ENCODE measurements at places on chromosomes 5 and 9.

DNA sequence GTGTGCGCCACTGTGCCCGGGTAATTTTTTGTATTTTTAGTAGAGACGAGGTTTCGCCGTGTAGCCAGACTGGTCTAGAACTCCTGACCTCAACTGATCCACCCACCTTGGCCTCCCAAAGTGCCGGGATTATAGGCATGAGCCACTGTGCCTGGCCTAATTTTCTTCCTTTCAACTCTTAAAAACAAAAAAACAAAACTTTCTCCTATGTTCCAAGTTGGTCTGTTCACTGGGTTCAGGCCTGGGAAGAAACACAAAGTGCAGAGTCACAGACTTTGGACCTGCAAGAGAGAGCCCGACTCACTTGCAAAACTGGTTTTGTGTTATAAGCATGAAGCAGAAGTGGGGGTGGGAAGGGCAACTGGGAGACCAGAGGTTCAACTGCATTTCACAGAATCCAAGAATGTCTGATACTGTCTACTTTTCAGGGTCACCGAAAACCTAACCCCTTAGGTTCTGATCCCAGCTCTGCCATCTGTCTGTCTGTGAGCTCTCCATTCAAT lies 5.2 kb upstream of the HDHD3 start:
- no peak for DNase-seq

DNA sequence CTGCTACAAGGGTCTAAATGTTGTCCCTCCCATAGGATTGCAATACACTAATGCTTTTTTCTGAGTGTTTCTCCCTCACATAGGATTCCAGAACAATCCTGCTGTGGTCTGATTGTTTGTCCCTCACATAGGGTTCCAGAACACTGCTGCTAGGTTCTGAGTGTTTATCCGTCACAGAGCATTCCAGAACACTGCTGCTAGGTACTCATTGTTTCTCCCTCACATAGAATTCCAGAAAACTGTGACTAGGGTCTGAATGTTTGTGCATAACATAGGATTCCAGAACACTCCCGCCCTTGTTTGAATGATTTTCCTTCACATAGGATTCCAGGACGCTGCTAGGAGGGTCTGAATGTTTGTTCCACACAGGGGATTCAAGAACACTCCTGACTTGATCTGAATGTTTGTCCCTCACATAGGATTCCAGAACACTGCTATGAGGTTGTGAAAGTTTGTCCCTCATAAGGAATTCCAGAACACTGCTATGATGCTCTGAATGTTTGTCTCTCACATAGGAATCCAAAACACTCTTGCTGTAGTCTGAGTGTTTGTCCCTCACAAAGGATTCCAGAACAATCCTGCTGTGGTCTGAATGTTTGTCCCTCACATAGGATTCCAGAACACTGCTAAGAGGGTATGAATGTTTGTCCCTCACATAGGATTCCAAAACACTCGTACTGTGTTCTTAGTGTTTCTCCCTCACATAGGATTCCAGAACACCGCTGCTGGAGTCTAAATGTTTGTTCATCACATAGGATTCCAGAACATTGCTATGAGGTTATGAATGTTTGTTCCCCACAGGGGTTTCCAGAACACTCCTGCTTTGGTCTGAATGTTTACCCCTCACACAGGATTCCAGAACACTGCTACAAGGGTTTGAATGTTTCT lies 213.5 kb downstream of the FOXD4L6 start:
- DNase-seq, result no peak

DNA sequence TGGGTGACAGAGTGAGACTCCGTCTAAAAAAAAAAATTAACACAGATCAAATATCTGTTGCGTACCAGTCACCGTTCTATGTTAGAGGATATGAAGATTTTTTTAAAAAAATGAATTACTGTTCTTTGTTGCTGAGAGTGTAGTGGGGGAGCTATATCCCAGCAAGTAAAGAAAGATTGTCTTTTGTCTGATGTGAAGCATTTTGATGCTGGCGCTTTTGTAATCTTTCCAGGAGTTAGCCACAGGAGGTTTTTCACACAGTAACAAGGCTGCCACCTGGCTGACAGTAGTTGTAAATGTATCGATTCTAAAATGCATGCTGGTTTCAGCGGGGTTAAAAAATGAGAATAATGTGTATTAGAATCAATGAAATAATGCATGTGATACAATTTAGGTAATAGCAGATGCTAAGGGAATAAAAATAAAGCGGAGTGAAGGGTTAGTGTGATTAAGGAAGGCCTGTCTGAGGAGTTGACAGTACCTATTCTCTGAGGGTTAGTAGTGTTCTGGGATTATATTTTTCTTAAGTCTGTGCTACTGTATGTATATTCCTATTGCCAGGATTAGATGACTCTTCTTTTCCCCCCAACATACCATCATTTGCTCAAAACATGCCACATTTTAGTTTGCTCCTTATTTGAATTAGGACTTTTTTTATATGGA lies 3.4 kb downstream of the LMNB1 start:
- DNase-seq, result no peak

DNA sequence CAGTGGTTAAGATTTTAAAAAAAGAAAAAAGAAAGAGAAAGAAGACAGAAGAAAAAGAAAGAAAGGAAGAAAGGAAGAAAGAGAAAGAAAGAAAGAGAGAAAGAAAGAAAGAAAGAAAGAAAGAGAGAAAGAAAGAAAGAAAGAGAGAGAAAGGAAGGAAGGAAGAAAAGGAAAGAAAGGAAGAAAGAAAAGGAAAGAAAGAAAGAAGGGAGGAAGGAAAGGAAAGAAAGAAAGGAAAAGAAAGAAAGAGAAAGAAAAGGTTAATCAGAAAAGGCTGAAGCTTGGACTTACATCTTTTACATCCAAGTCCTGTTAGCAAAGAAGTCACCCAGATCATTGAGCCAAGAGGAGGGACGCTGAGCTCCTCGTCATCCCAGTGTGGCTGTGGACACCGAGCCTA lies 70.0 kb downstream of the IRX2 start:
- DNase-seq, result no peak

DNA sequence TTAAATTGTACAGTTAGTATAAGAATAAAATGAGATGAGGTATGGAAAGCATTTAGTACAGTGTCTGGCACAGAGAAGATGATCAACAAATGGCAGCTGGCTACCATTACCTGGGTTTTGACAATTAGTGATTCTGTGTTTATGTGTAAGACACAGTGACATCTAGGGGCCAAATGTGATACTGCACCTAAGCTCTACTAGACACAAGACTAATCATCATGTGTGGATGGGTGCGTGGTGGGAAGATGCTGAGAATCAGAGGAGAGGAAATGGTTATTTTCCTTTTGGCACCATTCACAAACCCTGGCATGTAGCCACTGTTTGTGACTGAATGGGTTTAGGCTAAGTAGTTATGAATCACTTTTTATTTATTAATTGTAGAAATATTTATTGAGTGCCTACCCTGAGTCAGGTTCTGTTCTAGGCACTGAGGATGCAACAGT lies 109.8 kb upstream of the TBC1D2 start:
- DNase-seq, result no peak

DNA sequence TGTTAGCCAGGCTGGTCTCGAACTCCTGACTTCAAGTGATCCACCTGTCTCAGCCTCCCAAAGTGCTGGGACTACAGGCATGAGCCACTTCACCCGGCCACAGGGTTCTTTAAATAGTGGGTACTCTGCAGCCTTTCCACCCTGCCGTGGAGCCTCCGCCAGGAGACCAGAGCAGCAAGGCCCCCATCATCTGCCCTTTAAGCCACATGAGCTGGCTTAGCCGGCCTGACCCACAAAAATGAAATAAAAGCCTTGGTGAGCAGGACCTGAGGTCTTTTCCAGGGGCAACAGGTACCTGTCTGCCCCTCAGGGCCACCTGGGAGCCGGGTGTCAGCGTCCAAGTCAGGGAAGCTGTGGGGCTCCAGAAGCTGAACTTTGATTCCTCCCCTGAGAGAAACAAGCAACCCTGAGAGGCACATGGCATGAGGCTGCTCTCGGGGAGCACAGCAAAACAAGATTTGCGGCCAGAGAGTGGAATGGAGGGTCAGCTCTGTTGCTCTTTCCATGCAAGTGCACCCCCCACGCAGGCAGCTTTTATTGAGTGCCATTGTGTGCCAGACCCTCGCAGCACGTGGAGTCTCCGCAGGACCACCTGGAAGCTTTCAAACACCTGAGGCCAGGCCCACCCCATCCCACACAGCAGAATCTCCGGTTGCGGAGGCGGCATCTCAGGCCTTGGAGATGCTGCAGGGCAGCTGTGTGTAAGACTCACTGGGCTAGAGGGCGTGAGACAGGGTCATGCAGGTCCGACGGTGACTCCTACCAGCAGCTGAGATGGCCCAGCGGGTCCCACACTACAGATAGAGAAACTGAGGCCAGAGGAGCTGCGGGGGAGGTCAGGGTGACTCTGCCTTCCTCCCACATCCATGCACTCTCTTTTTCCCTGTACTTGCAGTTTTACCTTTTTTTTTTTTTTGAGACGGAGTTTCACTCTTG lies 4.8 kb upstream of the WNK2 start:
- DNase-seq, result no peak

DNA sequence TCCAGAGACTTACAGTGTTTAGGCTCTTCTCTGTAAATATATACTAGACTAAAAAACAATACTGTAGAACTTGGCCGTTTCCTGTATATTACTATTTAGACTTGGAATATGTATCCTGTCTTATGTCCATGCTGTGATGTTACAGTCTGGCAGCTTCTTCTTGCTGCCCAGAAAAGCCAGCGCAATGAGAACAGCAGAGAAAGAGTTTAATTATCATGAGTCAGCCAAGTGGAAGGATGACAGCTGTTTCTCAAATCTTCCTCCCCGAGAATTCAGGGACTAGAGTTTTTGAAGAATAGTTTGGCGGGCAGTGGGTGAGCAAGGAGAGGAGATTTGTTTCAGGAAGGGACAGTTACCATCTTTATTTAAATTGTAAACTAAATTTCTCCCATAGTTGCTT lies 37.5 kb downstream of the NAA35 start:
- DNase-seq, result no peak

GRCh38 chr5:153794327-153794726 lies 244.4 kb downstream of the FAM114A2 start:
- no peak for DNase-seq

GRCh38 chr5:11152368-11152767 lies 391.3 kb upstream of the DAP start:
- no peak for DNase-seq

GRCh38 chr5:31194468-31194813 lies 955 bp downstream of the CDH6 start:
- no peak for DNase-seq

DNA sequence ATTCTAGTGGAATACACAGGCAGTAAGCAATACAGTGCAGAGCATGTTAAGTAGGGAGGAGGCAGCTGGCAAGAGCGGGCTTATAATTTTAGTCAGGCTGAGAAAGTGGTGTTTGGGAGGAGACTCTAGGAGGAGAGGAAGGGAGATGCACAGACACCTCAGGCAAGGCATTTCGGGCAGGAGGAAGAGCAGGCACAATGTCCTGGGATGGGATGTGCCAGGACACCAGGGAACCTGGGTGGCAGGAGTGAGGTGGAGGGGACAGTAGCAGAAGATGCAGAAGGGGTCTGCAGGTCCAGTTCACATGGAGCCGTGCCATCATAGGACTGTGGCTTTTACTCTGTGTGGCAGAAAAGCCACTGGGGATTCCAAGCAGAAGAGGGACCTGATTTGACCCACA lies 143.7 kb upstream of the FSTL4 start:
- DNase-seq, result no peak

GRCh38 chr9:129687391-129687790 lies 21.9 kb downstream of the PRRX2 start:
- DNase-seq, result no peak

- no peak for DNase-seq
Measured at GRCh38 chr5:53678981-53679660, 118.7 kb downstream of the NDUFS4 start.

- DNase-seq, result no peak
Measured at GRCh38 chr9:71663931-71664459, 104.3 kb downstream of the CEMIP2 start.

DNA sequence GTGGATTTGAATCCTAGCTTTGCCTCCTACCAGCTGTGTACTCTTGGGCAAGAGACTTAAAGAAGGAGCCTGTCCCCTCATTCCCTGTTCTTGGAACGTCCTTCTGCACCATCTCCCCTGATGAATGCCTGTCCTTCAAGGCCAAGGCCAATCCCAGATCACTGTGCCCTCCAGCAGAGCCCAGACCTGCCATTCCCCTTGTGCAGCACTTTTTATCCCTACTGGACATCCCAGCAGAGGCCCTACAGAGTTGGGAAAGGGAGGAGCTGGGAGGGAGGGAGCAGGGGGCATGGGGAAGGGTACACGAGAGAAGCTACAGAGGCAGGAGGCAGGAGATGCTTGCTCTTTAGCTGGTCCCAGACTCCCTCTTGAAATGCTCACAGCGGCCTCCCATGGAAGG lies 223.9 kb downstream of the PBX3 start:
- no peak for DNase-seq

DNA sequence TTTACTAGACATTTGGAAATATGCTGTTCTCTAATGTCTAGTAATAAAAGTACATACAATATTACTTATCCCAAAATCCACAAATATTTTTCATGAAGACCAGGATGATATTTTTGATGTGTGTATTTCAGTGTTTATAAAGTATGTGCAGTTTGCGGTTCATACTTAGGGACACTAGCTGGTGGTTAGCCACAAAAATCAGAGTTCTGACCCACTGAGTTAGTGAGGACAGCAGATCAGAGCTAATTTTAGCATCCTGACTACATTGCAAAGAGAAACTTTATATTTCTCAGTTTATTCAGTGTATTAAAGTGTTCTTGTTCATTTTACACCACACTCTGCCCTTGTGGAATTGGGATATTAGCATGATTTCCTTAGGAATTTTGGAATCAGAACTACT lies 655.3 kb downstream of the HTR1A start:
- DNase-seq, result no peak

DNA sequence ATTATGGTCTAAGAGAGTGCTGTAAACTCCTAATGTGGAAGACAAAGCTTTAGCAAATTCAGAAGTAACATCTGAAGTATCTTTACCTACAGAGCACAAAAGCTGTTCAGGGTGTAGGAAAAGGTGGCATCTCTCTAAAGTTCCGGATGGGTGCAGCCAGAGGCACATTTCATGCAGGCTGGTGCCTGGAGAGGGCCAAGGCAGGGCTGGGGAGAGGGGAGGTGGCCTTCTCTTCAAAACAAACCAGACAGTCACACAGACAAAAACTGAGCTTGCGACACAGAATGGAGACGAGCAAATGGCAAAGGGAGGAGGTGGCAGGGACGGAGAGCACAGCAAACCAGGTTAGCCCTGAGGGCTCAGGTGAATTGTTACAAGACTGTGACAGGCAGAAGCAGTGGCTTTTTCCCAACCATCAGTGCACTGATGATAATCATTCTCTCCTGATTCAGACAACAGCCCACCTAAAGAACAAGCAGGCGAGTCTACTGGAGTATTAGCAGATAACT lies 121.5 kb upstream of the PCA3 start:
- DNase-seq, result no peak
